Stimulated activated CD4-positive, alpha-beta T cell treated with anti-CD3 and anti-CD28 coated beads, Interleukin-12 subunit alpha, Interleukin-12 subunit beta, amount 100 ng/mL, for 48 hours (primary cell): ENCODE measurements at places on chromosomes 6 and 20.

DNA sequence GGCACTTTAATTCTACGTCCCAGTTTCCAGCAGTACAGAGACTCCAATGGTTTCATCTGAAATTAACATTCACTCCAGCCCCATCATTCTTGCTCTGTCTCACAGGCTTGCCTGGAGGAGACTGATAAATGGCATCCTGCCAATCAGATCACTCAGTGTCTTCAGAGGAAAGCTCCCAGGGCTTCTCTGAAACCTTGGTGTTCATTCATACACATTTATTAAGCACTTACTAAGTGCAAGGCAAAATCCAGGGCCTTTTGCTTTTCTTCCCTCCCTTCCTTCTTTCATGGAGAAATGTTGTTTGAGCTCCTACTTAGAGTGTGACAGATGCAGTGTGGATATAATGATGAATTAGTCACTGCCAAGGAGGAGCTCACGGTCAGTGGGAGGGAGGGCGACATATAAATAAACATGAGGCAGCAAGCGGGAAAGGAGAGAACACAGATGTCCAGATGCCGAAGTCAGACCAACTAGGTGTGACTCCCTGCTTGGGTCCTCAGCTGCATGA lies 106.7 kb upstream of the DTNBP1 start:
- DNase-seq = no peak

DNA sequence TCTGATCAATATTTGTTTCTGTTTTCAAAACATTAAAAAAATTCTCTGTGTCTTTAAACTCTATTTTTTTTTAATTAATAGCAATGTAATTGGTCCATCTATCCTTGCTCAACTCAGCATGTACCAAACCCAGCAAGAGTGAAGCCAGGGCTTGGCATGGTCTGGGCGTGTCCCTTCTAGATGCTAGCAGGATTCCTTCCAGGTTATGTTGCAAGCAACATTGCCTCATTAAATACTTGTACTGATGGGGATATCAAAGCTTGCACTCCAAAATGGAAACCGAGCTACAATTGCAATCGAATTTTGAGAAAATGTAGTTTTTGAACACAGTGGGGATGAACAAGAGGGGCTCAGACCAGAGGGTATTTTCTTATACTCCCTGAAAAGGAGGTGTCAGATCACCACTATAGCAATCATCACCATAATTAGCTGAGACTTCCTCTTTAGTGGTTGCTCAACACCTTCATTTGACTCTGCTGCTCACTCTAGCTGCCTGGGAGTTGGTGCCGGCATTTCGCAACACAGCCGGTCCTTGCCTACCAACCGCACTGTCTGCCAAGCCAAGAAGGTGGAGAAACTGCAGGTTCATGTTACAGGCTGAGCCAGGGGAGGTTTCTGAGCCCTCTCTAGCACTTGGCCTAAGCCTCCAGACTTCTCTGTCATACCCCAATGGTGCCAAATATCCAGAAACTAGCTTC lies 67.8 kb upstream of the RALGAPA2 start:
- no peak for DNase-seq

DNA sequence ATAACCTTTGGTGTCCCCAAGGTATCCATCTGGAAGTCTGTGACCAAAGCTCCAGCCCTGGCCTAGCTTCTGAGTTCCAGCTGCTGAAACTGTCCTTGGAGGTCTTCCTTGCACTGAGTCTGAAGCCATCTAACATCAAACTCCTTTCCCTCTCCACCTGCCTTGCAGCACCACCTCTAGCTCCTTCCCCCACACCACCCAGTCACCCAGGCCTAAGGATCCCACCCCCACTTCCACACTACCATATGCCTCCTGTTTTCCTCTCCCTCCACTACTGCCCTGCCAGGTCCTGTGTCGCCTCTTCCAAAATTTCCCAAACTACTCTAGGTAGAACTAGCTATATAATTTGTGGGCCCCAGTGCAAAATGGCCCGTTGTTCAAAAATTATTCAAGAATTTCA lies 10.8 kb upstream of the MATN4 start:
- no peak for DNase-seq

DNA sequence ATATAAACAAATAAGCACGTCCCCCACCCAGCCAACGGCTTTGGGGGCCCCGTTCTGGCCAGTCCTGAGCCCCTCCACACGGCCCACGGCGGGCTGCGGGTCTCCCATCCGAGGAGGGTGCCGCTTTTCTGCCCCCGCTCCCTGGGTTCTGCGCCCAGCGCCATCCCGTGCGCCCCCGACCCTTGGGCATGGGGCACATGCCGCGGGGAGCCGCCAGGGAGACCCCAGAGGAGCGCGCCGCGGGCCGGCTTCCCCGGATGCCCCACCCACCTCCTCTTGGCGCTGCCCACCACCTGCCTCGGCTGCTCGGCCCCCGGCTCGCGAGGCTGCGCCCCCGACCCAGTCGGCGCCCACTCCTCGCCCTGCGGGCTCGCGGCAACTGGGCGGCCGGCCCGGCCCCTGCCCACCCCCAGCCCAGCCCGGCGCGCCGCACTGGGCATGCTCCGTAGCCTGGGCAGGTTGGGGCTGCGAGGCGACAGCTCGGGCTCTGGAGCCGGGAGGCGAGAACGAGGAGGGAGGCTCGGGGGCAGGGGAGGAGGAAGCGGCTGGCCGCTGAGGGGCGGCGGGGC lies 570 bp upstream of the PLCB4 start:
- DNase-seq = no peak

DNA sequence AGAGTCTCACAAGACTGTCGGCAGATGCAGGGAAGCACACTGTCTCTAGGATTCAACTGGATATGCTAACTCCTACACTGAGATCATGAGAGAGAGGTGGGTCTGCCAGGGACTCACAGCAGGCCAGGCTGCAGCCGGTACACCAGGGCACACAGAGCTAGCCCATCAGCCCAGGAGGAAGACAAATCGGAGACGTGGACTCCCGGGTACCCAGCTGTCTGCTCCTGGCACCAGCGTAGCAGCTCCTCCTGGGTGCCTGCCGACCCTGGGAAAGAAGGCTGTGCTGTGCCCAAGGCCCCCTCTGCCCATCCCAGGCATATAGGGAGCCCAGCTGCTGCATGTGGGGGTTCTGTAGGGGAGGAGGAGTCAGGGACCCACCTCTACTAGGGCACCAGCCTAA lies 7.0 kb downstream of the MICAL1 start:
- no peak for DNase-seq

- no peak for DNase-seq
These were observed 75.5 kb downstream of the PTPN1 start for GRCh38 chr20:50585678-50586077.

GRCh38 chr6:24229696-24230405 lies 103.8 kb downstream of the NRSN1 start:
- no peak for DNase-seq

- DNase-seq = no peak
These were observed 93.5 kb downstream of the ADGRG6 start for GRCh38 chr6:142395266-142395665.

- no peak for DNase-seq
These were observed 71.3 kb upstream of the SLC2A12 start for GRCh38 chr6:134123666-134124208.
